ENCODE measurements at places on chromosomes 3 and 15.

DNA sequence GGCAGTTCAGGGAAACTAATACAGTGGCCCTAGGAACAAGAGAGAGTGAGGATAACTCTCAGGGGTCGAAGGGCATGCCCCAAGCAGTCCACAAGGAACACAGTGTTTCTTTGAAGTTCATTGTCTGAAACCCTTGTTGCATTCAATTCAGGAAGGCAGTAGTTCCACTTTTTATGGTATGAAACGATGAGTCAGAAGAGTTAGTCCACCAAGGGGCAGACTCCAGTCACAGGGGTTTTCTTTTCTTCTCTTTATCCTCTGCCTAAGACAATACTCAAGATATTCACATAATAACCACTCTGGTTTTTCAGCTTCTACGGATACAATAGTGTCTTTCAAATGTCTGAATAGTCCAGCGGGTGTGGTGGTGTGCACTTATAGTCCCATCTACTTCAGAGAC lies 23.7 kb upstream of the TICRR start:
- no peak for DNase-seq

DNA sequence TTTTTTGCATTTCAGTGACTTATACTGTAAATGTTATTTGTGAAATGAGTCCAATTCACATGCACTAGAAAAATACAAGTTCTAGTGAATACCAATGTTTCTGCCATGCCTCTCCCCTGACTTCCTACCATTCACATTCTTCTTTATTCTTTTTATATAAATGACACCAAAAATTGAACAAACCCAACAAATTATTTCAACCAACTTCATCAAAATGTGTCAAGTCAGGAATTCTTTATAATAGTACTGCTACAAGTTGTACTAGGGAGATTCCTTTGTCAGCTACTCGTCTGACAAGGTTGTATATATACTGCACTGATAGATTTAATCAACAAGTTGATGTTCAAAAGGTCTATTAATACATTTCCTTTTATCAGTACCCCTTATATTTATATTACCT lies 3.0 kb downstream of the TBL1XR1 start:
- no peak for DNase-seq

- no peak for DNase-seq
Observed at GRCh38 chr15:84609818-84610525, 9.2 kb downstream of the ZSCAN2 start.

DNA sequence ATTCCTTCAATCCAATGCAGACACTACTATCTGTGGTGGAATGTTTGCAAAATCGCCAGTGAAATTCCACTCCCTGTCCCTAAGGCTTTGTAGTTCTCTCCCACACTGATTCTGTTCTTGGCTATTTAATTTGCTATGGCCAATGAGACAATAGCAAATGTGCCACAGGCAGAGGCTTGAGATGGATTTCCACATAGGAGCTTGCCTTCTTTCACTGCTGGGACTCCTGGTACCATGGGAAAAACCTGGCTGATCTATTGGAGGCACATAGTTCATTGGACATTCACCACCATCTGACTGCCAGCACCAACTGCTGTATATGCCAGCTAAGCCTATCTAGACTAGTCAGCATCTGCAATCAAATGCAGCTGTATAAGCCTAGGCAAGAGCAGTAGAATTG lies 103.8 kb downstream of the NR1D2 start:
- no peak for DNase-seq

DNA sequence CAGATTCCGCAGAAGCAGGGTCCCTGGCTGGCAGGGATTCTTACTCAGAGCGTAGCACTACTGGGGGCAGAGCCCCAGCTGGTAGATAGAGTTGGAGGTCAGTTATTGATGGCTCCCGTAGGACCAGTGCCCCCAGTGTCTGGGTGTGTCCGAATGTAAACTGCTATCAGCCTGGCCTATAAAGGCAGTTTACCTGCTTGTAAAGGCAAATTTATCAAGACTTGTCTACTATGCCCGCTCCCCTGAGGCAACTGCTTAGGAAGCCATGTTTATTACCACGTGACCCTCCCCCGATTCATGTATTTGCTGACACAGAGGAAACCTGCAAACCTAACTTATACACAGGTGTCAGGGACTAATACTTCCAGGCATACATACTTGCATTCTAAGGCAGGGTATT lies 607 bp upstream of the PPP1R14D start:
- no peak for DNase-seq

- DNase-seq, result no peak
Observed at GRCh38 chr15:70698836-70699390, 64.4 kb downstream of the UACA start.

DNA sequence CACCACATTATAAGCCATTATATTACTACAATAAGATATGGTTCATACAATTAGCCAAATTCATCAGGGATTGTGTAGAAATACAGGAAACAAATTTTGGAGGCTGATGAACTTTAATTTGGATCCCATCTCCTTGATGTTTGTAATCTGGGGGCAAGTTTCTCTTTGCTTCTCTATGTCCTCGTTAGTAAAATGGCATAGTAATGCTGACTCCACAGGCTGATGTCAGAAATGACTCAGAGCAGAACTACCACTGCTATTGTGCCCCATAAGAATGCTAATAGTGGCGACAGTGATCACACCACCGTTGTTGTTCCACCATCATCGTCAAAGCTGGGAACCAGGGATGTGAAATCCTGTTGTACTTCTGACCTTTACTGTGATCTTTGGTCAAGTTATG lies 722.3 kb upstream of the LMCD1 start:
- DNase-seq, result no peak

All from esophagus muscularis mucosa (tissue), 4 donors.